ENCODE measurements at places on chromosomes 16 and 17.

DNA sequence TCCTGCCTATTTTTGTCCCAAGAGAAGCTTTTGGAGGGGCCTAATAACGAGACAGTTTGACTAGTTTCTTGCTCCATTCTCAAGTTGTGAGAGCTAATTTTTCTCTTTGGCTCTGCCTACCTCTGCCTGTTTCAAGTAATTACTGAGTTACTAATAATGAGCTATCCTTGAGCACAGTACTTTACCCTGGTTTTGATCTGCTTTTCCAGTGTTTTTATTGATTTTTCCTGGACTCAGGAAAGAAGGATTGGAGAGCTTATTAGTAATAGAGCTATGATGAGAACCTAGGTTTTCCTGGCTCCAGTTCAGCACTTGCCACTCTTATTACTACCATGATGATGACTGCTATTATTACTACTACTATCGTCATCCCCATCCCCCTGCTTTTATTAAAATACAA lies 106.7 kb downstream of the HS3ST3B1 start:
- no peak for DNase-seq

- no peak for DNase-seq
These were observed 1.0 kb downstream of the KRTAP2-2 start for GRCh38 chr17:41054025-41054424.

- DNase-seq = no peak
These were observed 2.0 kb downstream of the PLD6 start for GRCh38 chr17:17204041-17204591.

GRCh38 chr17:41334385-41335305 lies 16.0 kb downstream of the KRT33A start:
- no peak for DNase-seq

GRCh38 chr17:17159571-17159970 lies 46.6 kb downstream of the PLD6 start:
- no peak for DNase-seq

DNA sequence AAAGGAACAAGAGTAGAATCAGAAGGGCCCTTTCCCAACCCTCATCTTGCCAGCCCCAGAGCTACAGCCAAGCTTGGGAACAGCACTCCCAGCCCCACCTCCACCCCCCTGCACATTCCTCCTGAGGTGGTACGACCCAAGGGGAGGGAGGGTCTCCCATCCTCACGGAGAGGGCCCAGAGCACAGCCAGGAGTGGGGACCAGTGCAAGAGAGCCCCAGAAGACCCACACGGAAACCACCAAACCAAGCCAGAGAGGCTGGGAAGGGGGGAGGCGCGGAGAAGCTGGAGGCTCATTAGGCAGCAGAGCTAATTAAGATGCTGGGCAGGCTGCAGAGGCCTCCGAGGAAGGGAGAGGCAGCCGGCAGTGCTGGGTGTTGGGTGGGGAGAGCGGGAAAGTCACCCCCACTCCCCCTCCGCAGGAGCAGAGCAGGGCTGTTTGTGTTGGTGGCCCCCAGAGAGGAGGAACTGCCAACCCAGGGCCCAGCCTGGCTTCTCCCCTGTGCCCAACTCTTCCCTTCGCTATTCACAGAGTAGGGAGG lies 2.4 kb downstream of the CACNB1 start:
- DNase-seq = no peak

- DNase-seq = no peak
These were observed 62.3 kb upstream of the HS3ST2 start for GRCh38 chr16:22751685-22752084.

GRCh38 chr16:2296661-2297505 lies 29.0 kb upstream of the RNPS1 start:
- no peak for DNase-seq

- no peak for DNase-seq
These were observed 23.0 kb downstream of the CDH5 start for GRCh38 chr16:66389256-66390176.

DNA sequence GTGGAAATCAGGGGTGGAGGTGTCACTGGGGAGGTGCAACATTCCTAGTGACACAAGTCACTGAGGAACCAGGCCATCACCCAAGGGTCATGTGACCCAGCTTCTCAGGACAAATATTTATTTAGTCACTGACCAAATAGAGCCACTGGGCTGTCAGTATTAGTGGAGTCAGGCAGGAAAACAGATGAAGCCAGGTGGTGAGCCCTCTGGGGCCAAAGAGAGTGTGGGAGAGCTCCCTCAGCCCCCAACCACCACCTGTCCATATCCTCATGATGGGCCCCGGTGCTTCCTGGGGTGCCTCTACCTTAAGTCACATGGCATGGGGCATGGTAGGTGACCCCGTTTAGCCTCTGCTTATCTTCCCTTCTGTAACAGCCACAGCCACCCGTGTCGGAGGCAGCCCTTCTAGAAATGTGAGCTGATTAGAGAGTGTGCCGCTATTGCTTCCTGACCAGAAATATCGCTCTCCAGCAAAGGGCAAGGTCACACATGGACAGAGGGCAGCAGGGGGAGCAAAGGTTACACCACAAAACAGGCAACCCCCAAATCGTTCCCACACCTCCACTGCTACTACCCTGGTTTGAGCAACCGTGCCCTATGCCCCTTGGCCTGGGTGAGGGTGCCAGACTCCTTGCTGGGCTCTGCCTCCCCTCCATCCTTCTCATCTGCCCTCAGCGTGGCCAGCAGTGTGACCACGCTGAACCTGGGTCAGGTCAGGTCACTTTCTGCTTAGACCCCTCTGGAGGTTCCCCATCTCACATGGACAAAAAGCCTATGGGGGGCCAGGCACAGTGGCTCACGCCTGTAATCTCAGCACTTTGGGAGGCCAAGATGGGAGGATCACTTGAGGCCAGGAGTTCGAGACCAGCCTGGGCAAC lies 8.6 kb upstream of the AKTIP start:
- DNase-seq = no peak

DNA sequence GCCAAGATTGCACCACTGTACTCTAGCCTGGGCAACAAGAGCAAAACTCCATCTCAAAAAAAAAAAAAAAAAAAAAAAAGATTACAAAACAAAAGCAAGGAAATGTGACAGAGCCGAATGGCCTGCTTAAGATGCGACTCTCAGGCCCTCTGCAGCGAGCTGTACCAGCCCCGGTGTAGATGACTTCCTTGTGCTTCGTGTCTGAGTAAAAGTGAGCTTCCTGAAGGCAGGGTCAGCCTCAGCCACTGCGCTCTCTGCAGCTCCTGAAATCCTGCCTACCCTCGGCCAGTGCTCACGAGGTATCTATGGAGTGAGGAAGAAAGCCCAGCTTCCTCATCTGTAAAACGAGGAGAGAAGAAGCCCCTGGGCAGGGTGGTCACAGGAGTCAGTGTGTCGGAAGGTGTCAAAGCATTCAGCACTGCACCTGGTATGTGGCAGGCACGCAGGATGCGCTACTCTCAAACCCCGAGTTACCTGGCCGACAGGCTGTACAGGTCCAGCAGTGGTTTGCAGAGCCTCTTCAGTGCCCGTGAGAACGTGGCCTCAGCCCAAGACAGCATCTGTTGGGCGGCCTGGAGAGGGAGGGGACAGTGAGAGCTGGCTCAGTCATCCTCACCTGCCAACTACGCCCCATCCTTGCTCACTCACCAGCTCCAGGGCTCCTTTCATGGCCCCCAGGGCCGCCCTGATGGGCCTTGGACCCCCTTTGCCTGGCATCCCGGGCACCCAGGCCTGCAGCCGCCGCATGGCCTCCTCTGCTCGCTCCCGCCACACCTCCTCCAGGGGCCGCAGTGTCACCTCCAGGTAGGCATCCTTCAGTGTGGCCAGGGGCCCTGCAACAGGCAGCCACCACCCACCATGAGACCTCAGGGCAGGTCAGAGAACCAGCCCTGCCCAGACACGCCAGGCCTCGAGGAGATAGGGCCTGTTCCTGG lies 44.6 kb downstream of the RMI2 start:
- no peak for DNase-seq

- no peak for DNase-seq
These were observed 83.2 kb downstream of the IRX3 start for GRCh38 chr16:54203384-54203783.

DNA sequence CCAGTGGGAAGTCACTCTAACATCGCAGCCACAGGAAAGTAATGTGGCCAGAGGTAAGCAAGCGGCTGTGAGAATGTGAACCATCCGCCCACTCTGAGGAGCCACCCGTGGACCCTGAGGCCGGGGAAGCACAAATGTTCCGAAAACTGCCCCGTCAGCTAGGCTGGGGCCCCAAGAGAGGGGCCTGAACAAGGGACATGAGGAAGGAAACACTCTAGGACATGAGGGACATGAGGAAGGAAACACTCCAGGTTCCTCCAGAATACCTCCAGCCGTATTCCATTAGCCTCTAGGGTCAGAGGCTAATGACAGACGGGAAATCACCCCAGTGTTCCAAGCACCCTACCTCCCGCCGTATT lies 317 bp downstream of the TEFM start:
- DNase-seq = no peak

GRCh38 chr16:66306366-66307150 lies 59.9 kb upstream of the CDH5 start:
- DNase-seq = no peak

- no peak for DNase-seq
These were observed 6.2 kb upstream of the TMEM235 start for GRCh38 chr17:78225088-78225865.

GRCh38 chr16:84916178-84916577 lies 95.2 kb downstream of the ZDHHC7 start:
- no peak for DNase-seq

- DNase-seq = no peak
These were observed 86.2 kb downstream of the CRISPLD2 start for GRCh38 chr16:84905965-84906460.

GRCh38 chr17:80393241-80393890 lies 21.6 kb upstream of the ENDOV start:
- DNase-seq = no peak

GRCh38 chr16:79250502-79251098 lies 349.9 kb downstream of the MAF start:
- DNase-seq = no peak

DNA sequence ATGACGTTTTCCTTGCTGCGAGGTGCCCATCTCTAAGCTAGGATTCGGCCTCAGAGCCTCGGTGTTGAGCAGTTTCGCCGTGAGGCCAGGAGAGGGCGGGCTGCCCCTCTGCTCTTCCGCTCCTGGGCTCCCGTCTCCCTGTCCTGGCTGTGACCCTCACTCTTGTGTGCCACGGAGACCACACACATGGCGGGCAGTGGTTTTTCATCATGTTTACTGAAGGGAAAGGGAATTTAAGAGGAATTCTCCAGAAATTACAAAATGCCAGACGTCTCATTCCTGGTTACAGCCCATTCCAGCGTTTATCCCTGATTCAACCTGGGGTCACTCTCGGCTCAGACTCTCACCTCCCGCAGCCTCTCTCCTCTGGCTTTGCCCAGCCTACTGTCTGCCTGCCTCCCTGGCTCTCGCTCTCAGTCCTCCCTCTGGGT lies 96.8 kb upstream of the ELAC2 start:
- no peak for DNase-seq

DNA sequence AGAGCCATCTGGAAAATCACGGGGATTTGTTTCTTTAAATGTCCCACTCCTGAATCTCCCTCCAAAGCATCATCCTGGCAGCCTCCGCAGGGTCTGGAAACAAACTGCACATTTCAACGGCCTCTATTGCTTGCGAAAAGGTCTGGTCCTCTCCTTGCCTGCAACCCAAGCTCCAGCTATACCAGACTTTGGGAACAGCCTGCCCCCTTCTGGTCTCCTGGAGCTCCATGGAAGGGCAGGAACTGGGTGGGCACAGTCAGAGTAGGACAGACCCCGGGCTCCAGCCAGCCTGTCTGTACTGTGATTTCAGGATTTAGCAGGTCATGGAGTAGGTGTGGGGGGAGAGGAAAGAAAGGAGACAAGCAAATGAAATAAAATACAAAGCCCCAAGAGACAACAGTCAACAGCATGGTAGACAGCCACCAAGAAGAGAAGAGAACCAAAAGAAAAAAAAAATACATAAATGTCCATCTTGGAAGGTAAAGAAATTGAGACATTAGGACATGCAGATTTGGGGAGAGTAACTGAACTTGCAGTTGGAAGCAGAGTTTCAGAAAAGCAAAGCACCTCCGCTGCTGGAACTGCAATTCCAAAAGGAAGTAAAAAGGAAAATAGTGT lies 2.7 kb downstream of the XYLT1 start:
- no peak for DNase-seq

- no peak for DNase-seq
These were observed 183.9 kb downstream of the HAPSTR1 start for GRCh38 chr16:9275377-9275776.

- no peak for DNase-seq
These were observed 10.9 kb upstream of the GINS2 start for GRCh38 chr16:85699628-85700027.

- no peak for DNase-seq
These were observed 25.0 kb downstream of the ZNF469 start for GRCh38 chr16:88407807-88408206.

DNA sequence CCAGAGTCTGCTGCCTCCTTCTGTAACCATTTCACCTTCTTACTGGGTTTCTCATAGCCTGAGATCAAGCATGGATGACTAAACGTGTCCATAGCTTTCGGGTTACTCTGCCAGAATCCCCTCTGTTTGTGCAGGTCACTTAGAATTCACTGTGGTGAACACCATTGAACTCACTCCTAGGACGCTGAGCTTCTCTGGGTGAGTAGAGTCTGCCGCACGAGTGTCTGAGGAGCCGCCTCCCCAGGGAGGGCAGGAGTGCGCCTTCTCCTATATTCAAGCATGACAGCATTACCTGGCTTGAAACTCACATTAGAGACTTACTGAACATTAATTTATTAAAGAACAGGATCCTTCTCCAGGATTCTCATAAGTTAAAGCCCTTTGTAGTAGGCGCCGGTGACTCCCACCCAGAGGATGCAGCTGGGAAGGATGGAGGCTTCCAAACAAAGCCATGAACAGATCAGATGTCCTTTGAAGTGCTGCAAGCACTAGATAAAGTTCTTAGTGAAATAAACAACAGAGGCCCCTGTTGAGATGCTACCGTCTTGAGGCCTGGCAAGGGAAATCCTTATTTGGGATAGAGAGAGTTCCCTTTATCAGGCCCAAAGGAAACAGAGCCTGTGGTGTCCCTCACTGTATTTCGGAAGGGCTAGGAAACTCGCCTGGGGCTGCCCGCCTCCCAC lies 144.6 kb upstream of the PLCG2 start:
- DNase-seq = no peak

GRCh38 chr17:81058263-81058871 lies 23.4 kb downstream of the BAIAP2 start:
- DNase-seq = no peak

GRCh38 chr16:58885528-58886170 lies 151.5 kb upstream of the GOT2 start:
- DNase-seq = no peak

GRCh38 chr17:51397361-51398127 lies 137.2 kb downstream of the UTP18 start:
- DNase-seq = no peak
